ENCODE measurements at places on chromosomes 6 and 20.
A peak's percentile ranks its signal among the peaks of the same experiment; 100 is the strongest.

- no peak for DNase-seq
These were observed 2.4 kb downstream of the TCF21 start for GRCh38 chr6:133891149-133891926.

DNA sequence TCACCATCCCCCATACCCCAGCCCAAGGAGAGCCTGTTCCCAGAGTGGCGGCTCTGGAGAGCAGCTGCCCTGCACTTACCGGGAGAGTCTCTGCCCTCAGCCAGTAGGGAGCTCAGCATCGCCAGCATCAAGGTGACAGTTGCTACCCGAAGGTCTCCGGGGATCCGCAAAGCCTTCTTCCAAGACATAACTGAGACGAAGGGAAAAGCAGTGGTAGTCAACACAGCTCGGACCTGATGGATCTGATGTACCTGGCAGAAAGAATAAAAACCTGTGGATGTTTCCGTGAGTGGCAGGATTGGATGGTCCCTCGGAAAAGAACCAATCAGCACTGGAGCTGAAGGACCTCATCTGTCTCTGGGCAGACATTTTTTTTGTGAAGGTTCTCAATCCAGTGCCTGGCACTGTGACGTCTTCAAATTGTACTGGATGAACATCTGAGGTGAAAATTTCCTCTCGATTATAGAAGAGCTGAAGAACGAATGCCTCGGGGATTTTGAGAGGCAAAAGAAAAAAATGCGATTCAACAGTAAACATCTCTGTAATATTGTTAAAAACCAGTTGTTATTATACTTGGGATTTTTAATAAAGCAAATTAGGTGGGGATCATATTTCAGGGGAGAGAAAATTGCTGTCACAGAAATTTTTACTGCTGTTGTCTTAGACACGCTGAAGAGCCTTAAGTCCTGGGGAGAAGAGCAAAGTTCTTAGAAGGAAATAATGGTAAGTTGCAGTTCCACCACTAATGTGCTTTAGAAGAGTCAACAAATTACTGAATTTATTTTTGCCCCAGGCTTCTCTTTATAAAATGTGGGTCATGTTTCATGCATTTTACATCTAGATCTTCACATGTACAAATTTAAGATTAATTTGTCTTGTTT is at the start of gene HLA-DQB1:
TSS of gene HLA-DQB1 (minus strand) at position 238 of the 881 bp plus-strand sequence. CDS start at position 188, 50 bp downstream.
- DNase-seq, result peak; percentile 57

- DNase-seq, result no peak
These were observed 214.0 kb upstream of the EXOC2 start for GRCh38 chr6:906920-907319.

GRCh38 chr6:32148289-32149091 is 3.2 kb downstream of the PRRT1 start:
- DNase-seq, result peak; percentile 67

- DNase-seq, result no peak
These were observed 25.2 kb downstream of the UST start for GRCh38 chr6:148771896-148772554.

DNA sequence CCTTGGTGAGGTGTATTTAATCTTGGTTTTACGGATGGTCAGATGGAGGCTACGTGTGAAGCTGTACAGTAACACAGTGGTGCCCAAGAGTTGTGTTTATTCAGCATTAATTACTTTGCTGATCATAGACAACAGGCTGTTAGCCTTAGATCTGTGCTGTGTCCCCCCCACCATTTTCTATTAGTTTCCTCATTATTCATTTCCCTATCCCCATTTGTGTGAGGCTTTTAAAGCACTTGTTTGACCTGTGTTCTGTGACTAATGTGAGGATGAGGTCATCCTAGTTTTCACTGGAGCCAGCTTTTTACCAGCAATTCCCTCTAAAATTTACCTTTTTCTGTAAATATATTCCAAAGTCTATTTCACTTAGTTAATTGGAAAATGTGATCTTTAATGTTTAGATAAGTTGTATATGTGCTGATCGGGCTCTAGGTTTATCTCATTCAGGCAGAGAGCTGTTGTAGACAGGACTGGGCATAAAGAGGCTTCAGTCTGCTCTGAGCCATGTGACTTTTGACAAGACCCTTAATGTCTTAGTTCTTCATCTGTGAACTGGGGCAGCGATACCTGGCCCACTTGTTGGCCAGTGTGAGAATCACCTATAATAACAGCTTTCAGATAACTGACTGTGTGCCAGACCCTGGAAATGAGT is 8.4 kb downstream of the MAPRE1 start:
- no peak for DNase-seq

DNA sequence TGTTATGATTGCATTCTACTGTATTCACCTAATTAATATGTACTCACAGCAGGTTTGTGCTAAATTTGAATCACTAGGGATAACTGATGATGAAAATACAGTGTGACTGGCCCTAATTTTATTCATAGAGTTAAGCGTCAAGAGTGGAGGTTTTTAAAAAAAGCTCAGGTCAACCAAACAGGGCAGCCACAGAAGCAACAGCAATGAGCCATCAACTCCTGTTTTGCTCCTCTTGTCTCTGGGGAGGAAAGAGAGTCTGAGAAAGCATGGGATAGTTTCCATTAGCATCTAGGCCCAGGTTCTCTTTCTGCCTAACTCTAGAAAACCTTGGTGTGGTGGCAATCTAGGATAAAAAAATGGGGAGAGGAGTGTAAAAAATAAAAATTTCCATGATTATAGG is 122.1 kb downstream of the OGFRL1 start:
- DNase-seq, result no peak

- no peak for DNase-seq
These were observed 27.8 kb downstream of the SPATA2 start for GRCh38 chr20:49887251-49888211.

GRCh38 chr6:135179372-135179771 is 1.7 kb upstream of the MYB start:
- no peak for DNase-seq

DNA sequence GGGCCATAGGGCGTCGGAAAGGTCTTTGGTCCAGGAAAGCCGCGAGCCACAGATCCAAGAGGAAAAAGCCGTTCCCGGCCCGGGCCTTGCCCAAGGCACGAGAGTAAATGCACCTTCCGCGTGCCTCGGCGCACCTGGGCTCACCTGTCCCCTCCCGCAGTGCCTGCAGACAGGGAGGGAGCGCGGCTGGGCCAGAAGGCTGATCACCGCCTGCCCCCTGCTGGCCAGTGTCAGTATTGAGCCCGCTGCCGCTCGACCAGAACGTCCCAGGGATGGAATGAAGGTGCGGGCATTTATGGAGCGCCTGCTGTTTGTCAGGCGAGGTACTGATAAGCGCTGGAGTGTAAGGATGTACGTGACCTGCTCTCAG is 679 bp upstream of the LPIN3 start:
- peak; percentile 78 for DNase-seq

DNA sequence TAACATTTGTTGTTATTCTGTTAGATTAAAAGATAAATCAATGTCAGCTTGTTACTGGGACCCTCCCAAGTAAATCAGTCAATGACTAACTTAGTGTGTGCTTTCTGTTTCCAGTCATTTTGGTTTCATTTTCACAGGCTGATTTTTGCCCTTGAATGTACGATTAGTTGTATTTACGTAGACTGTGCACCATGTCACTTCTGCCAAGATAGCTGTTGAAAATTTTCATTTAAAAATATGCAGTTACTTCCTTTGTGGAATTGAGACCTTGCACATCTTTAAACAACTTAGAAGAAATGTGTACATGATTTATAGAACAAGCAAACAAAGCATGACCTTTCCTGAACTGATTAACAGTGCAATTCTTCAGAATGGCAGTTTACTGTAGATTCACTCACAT is 944.8 kb upstream of the CITED2 start:
- no peak for DNase-seq

GRCh38 chr20:1494436-1494835 is 3.2 kb upstream of the SIRPB2 start:
- no peak for DNase-seq

- DNase-seq, result no peak
These were observed 59.9 kb downstream of the EYA2 start for GRCh38 chr20:46954490-46955038.

DNA sequence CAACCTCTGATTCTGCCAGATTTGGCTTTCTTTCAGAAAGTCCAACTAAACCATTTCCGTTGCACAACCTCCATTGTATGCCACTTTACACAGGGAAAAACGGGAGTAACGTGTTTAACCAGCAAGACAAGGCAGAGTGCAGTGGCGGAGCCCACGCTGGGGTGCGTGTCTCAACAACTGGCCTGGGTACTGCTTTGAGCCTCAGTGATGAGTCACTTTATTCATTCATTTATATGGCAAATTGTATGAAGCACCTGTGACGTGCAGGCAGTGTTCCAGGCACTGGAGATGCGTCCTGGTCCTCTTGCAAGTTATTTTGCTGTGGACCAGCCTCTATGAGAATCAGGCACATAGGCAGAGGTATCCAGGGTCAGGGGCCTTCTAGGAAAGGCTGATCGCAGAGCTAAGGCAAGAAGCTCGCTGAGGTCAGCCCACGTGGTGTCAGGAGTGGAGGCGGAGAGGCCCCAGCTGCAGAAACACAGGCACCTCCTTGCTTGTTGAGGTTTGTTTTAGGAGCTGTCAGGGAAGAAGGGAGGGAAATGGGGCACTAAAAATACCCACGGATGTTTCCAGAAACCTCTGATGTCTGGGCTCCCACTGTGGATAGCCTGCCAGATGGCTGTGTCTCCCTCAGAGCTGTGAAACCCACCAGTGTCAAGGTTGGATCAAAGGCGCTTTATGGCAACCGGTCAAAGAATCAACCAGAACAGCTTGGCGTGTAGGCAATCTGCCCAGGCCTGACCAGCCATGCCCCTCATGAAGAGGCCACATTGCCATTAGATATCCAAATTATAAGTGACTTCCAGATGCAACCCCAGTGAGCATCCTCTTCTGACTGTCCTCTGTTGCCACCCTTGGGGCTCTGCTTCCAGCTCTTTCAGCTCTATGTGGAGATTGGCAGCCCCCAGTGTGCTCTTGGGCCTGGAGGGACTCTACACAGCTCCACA is 157.2 kb downstream of the CD83 start:
- no peak for DNase-seq

DNA sequence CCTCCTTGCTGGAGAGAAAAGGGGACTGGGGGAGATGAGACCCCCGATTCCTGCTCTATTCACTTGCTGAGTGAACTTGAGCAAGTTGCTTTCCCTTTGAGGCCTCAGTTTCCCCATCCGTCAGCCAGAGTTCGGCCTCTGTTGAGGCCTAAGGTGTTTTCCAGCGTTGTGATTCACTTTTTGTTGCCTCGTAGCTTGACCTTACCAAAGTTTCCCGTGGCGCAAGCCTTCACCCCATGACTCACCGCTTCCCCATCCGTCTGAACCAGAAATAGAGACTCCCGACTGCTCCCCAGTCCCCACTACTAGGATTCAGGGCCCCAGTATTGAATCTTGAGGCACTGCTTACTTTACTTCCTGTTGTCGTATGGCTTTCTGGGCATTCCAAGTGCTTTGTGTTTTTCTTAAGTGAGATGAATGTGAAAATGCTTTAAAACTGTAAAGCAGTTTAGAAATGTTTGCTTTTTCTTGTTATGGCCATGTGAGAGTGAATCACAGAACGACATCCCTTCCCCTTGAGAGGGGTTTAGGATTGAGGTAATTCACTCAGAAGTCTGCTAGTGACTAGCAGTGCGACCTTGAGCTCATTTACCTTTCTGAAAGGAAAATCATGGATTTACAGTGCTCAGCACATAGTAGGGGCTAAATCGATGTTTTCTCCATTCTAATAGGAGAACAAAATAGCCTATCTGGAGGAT is 1.2 kb downstream of the CHMP4B start:
- DNase-seq, result peak; percentile 7

DNA sequence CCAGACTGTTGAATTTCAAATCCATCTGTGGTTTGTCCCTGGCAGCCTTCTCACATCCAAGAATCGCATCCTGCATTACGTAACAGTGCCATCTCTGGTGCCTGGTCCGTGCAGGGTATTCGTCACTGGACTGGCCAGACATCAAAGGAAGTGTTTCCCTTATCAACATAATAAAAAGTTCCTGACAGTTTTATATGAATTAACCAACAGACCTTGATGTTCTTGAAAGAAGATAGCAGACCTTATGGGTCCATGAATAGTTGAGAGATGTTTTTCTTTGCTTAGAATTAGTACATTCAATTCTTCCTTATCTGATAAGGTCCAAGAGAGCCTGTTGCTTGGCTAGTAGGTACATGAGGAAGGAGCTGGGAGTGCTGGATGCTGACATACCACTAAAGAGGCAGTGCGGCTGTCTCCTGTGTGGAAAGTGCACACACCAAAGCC is 77.6 kb downstream of the PHACTR2 start:
- DNase-seq, result no peak

- DNase-seq, result no peak
These were observed 234.9 kb downstream of the OGFRL1 start for GRCh38 chr6:71523548-71523947.

DNA sequence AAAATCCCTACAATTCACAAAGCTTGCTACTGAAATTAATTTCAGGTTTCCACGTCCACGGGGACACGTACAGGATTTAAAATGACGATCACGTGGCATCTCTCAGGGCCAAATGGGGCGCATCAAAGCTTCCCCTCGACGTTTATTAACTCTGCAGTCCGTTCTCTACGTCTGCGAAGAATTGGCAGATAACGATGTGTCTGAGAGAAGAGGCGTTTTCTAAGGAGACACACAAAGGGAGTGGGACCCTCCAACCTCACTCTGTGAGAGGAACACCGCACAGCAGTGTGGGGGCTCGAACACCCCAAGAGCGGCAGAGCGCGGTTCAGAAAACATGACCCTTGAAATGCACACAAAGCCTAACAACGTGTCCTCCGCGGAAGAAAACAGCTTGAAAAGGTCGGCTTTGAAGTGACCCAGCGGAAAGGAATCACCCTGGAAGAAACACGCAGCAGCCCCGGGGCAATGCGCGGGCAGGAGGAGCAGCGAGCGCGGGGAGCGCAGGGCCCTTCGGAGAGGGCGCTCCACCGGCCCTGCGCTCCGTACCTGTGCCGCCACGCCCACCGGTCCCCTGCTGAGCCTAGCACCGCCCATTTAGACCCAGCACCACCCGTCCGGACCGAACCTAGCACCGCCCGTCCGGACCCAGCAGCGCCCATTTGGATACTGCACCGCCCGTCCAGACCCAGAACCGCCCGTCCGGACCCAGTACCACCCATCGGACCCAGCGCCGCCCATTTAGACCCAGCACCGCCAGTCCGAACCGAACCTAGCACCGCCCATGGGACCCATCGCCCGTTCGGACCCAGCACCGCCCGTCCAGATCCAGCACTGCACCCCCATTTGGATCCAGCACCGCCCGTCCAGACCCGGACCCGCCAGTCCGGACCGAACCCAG is 1.1 kb upstream of the AFDN start:
- DNase-seq, result no peak

DNA sequence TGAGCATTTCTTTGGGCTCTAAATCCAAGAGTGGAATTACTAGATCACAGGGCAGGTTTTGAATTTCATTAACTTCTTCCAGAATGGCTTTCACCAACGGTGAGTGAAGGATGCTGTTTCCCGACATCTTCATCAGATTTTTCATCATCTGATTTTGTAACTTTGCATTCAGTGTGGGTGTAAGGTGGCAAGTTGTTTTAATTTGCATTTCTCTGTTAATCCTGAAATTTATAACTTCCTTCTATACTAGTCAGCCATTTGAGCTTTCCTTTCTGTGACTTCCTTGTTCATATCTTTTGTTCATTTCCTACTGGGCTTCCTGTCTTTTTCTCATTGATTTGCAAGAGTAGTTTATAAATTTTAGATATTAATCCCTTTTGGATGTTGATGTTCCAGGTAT is 18.7 kb upstream of the HCK start:
- no peak for DNase-seq

- no peak for DNase-seq
These were observed 50.2 kb downstream of the TMEM242 start for GRCh38 chr6:157272866-157273755.

Measured in activated T-helper 1 cell treated with anti-CD3 and anti-CD28 coated beads, Interleukin-12 subunit alpha, Interleukin-12 subunit beta, Interleukin-2, Interleukin-4 antibody, amounts not matched to agents 30 ng/mL and 10 ng/mL and 1 ng/mL, durations not matched to agents 14 hours and 24 hours and 36 hours (primary cell).